ENCODE measurements at places on chromosomes 7 and 10. TPM values are rescaled to one million over a fixed set of nuclear protein-coding genes. Genes with fewer than 3 reads are reported as not detected.

The KEL gene
- total RNA-seq = not detected

The SMARCD3 gene
- 23.8 TPM for total RNA-seq

The STAMBPL1 gene
- total RNA-seq = 41.3 TPM

The ASIC3 gene
- total RNA-seq = 0.17 TPM

The GJD4 gene
- total RNA-seq = 0.17 TPM

The RAB19 gene
- not detected for total RNA-seq

The SPDYE8 gene
- not detected for total RNA-seq

The HABP2 gene
- not detected for total RNA-seq

The FEZF1 gene
- total RNA-seq = not detected

The KRIT1 gene
- 53.0 TPM for total RNA-seq

The C1QL3 gene
- total RNA-seq = not detected

The CTBP2 gene
- 73.3 TPM for total RNA-seq

The ASNS gene
- total RNA-seq = 116 TPM

The ITIH5 gene
- 49.3 TPM for total RNA-seq

The RADIL gene
- 0.33 TPM for total RNA-seq

The CFAP43 gene
- under 0.01 TPM for total RNA-seq

The FAM237B gene
- total RNA-seq = not detected

The PLEKHA1 gene
- total RNA-seq = 9.5 TPM

The CFTR gene
- total RNA-seq = under 0.01 TPM

The OR2A7 gene
- total RNA-seq = 0.50 TPM

The RGS10 gene
- 67.8 TPM for total RNA-seq

The BMI1 gene
- total RNA-seq = 41.6 TPM

The FASTK gene
- total RNA-seq = 69.5 TPM

The NUTM2E gene
- under 0.01 TPM for total RNA-seq

The NUDT1 gene
- total RNA-seq = 9.5 TPM

The SEMA3D gene
- 12.1 TPM for total RNA-seq

The MCM10 gene
- total RNA-seq = 0.83 TPM

The SCART1 gene
- total RNA-seq = 1.3 TPM

The HMX3 gene
- total RNA-seq = not detected

The GPR26 gene
- not detected for total RNA-seq

The NYAP1 gene
- total RNA-seq = 0.26 TPM

The NODAL gene
- total RNA-seq = not detected

The DRGX gene
- total RNA-seq = not detected

The IL6 gene
- 22.1 TPM for total RNA-seq

The FOXL3 gene
- total RNA-seq = not detected

The FAM241B gene
- 0.26 TPM for total RNA-seq

The GTPBP4 gene
- total RNA-seq = 28.7 TPM

The POLR2J2 gene
- 1.5 TPM for total RNA-seq

The NUTM2B gene
- 0.51 TPM for total RNA-seq

The SPOCK2 gene
- 0.33 TPM for total RNA-seq

The SH3PXD2A gene
- 26.2 TPM for total RNA-seq

The CACNA2D1 gene
- 64.4 TPM for total RNA-seq

The PAX4 gene
- total RNA-seq = not detected

The GBX1 gene
- not detected for total RNA-seq

The GPR15LG gene
- total RNA-seq = not detected

The ACSL5 gene
- total RNA-seq = 1.7 TPM

Measured in fibroblast of lung (primary cell).